Activated naive CD8-positive, alpha-beta T cell treated with anti-CD3 and anti-CD28 coated beads, Interleukin-2, amount 50 U/mL, for 24 hours (primary cell): ENCODE measurements at places on chromosomes 2 and 18.
A peak's percentile ranks its signal among the peaks of the same experiment; 100 is the strongest.

DNA sequence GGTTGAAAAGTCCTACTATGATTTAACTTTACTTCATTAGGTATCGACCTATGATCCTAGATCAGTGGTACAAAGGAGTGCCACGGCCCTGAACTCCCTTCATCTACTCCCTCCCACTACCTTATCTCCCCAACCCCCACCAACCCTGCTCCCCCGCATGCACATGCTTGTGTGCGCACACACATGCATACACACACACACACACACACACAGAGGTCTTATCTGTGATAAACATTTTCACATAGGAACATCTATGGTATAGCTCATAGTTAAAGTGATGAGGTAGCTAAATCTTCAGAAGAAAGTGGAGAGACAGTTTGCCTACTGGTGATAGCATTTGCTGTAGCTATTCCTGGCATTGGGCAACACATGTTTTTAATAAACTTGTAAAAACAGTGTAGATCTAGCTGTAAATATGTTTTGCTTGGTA, 471.3 kb downstream of the ZEB2 start:
- no peak for DNase-seq

DNA sequence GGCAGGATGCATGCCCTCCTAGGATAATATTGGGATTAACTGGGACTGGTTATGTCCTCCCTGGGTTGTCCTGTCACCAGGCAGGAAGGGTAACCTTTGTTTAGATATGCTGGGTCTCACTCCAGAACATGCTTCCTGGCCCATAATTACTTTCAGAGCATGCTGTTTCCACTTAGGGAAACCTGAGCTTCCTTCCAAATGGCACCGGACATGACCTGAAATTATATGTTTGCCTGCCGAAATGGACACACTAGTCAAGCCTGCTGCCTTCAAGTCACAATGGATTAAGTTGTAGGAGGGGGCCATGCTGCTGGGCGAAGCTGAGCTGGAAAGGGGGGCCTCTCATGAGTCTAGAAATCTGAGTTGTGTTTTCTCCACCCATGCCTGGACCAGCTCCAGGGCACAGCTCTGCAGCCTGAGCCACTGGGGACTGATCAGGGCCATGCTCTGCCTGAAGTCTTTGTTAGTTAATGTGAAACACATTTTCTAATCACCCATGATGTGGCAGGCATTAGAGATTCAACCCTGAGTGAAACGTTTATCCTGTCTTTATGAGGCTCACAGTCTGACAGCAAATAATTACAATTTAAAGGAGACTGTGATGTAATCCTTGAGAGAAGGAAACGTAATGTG, 273.3 kb downstream of the TNS1 start:
- DNase-seq = no peak

GRCh38 chr2:8992643-8993042, 10.8 kb downstream of the MBOAT2 start:
- no peak for DNase-seq

- no peak for DNase-seq
Observed at GRCh38 chr2:8922431-8922830, 81.1 kb downstream of the MBOAT2 start.

- DNase-seq = no peak
Observed at GRCh38 chr18:54561706-54562267, 29.3 kb upstream of the DYNAP start.

GRCh38 chr18:58831606-58832005, 33.1 kb upstream of the ZNF532 start:
- DNase-seq = no peak

DNA sequence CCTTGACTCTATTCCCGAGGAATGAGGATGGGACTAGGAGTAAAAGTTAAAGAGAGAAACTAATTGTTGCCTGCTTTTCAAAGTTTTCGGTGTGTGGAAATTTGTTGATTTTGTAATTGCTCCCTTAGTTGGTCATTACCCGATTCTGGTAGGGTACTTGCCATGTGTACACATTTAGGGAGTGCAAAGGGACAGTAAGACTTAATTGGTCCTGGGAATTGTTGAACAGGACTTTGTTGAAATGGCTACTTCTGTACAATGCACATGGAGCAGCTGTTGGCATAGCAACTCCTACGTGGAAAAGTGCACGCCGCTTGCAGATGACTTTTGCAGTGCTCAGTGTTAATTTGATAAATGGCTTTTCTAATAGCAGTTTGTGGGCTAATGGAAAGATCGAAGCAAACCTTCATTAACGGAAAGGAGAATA, 22.9 kb downstream of the EPAS1 start:
- DNase-seq = no peak

GRCh38 chr2:240127191-240127750, 8.8 kb downstream of the COPS9 start:
- DNase-seq = no peak

DNA sequence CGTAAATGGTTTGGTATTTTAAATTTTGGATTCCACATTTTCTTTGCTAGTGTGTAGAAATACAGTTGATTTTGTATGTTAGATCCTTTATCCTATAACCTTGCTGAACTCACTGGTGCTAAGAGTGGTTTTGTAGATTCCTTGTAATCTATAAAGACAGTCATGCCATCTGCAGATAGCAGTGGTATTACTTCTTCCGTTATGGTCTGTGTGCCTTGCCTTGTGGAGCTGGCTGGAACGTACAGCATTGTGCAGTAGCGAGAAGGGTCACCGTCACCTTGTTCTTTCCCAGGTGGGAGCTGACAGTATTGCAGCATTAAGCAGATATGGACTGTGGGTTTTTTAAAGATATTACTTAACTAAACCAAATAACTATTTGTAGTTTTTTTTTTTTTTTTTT, 33.7 kb downstream of the ATP9B start:
- no peak for DNase-seq

- peak; percentile 57 for DNase-seq
Observed at GRCh38 chr2:219001577-219002394, 8.6 kb upstream of the CRYBA2 start.

DNA sequence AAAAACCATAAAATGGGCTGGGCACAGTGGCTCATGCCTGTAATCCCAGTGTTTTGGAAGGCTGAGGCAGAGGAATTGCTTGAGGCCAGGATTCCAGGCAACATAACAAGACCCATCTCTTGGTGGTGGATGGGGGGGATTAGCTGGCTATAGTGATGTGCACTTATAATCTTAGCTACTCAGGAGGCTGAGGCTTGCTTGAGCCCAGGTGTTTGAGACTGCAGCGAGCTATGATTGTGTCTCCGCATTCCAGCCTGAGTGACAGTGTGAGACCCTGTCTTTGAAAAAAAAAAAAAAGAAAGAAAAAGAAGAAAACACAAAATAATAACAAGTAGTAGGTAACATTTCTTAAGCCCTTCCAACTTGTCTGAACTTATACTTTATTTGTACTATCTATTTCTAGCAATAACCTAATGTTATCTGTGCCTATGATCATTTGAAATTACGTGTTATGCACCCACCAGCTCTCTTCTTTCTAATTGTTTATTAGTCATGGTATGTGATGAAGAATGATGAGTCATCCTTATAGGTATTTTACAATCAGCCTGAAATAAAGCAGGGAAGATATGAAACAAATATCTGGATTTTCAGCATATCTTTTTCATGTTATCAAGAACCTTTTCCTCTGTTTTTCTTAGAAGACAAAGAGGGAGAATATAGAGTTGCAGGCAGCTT, 129.3 kb upstream of the UNC80 start:
- DNase-seq = no peak

GRCh38 chr2:151799886-151800292, 28.3 kb downstream of the ARL5A start:
- no peak for DNase-seq

GRCh38 chr2:152022090-152022489, 76.8 kb downstream of the CACNB4 start:
- DNase-seq = no peak

- DNase-seq = peak; percentile 16
Observed at GRCh38 chr2:239396881-239397681, 3.7 kb downstream of the HDAC4 start.

DNA sequence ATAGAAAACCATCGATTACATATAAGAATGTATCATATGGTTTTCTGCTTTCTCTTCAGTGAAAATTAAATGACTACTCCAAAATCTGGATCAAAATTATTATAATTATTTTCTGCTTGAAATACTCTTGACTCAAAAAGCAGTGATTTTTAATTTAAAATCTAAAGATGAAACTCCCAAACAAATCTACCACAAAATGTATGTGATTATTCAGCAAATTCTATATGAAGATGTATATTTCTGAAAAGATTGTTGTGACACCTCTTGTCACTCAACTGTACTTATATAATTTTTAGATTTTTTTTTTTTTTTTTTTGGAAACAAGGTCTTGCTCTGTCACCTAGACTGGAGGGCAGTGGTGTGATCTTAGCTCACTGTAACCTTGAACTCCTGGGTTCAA, 98.6 kb downstream of the MTCL1 start:
- DNase-seq = no peak

- no peak for DNase-seq
Observed at GRCh38 chr2:1350111-1350510, 63.2 kb upstream of the TPO start.

DNA sequence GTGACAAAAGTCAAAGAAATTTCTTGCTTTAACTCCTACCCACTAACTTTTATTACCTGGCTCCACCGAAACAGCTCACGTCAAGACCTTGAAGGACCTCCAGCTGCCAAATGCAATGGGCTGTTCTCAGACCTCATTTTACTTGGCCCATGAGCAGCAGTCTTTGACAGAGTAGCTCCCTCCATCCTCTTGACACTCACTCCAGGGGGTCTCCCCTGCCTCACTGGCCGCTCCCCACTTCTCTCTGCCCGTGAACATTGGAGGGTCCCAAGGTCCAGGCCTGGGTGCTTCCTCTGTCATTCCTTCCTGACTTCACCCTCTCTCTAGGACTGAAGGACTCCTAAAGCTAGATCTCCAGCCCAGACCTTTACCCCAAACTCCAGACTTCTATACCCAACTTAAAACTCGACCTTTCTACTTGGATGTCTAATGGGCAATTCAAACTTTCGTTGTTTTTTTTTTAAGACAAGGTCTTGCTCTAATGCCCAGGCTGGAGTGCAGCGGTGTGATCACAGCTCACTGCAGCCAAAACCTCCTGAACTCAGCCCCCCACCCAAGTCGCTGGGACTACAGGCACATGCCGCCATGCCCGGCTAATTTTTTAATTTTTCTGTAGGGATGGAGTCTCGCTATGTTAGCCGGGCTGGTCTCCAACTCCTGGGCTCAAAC, 92.9 kb upstream of the ST3GAL5 start:
- no peak for DNase-seq

DNA sequence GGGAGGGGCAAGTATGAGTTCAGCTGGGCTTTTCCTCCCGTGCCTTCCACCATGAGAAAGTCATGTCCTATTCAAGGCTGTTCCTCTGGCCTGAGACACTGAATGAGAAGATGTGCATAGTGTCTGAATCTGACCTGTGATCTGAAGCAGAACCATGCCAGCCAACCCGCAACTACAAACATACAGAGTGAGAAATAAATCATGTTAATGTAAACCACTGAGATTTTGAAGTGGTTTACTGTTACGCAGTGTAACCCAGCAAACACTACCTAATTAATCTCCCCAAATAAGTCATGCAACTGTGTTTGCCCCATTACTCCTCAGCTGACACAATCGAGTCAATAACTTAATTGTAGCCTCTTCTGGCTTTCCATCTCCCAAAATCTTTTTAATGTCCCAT, 49.2 kb downstream of the METTL4 start:
- DNase-seq = no peak

GRCh38 chr2:88950010-88950409, 258.5 kb downstream of the RPIA start:
- no peak for DNase-seq

- DNase-seq = no peak
Observed at GRCh38 chr2:17538022-17538843, 2.3 kb upstream of the VSNL1 start.
